GOT3 (cell line): ENCODE measurements at places on chromosomes 4 and X.

GRCh38 chr4:104063341-104063740 lies 343.6 kb upstream of the TACR3 start:
- DNase-seq: no peak

- peak; percentile 21 for DNase-seq
Measured at GRCh38 chr4:38189445-38189844, 229.2 kb downstream of the PTTG2 start.

DNA sequence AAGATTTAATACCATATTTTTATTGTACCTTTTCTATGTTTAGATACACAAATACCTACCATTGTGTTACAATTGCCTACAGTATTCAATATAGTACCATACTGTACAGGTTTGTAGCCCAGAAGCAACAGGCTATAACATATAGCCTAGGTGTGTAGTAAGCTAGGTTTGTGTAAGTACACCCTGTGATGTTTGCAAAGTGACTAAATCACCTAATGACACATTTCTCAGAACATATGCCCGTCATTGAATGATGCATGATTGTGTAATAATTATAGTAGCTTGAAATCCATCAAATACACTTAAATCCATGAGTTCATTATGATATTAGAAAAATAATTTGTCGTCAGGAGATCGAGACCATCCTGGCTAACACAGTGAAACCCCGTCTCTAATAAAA lies 30.8 kb downstream of the GAB3 start:
- no peak for DNase-seq

GRCh38 chr4:1998296-1998695 lies 10.5 kb downstream of the NELFA start:
- no peak for DNase-seq

- no peak for DNase-seq
Measured at GRCh38 chr4:8009710-8010511, 70.2 kb upstream of the AFAP1 start.
